ENCODE measurements at places on chromosomes 5 and 9.
A peak's percentile ranks its signal among the peaks of the same experiment; 100 is the strongest.

GRCh38 chr9:110121170-110121569 is 86.8 kb downstream of the C9orf152 start:
- no peak for DNase-seq

DNA sequence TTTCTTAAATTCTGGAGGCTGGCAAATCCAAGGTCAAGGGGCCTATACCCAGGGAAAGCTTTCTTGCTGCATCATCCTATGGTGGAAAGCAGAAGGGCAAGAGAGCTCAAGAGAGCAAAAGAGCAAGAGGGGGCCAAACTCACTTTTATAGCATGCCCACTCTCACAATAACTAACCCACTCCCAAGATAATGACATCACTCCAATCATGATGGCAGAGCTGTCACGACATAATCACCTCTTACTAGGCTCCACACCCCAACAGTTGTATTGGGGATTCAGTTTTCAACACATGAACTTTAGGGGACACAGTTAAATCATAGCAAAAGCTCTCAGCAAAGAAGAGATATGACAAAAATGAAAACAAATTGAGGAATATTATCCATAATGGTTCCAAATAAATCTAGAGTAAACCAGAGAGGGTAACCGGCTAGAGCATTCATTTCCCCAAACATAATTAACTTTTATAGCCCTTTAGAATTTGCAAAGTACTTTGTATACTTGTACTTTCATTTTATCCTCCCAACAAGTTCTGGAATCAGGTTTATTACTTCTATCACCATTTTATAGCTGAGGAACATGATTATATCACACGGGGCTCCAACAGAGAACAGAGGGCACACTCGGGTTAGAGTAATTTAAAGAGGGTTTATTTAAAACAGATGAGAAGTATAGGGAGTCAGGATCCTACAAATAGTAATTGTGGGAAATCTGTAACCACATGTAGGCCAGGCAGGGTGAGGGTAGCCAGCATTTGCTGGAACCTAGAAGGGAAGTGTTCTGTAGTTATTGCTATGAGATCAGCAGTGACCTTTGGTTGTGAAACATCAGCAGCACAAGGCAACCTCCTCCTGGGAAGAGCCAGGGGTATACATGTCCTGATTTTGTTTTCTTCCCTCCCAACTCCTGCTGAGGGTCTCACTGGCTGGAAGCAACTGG is 7.2 kb upstream of the TARS1 start:
- no peak for DNase-seq

DNA sequence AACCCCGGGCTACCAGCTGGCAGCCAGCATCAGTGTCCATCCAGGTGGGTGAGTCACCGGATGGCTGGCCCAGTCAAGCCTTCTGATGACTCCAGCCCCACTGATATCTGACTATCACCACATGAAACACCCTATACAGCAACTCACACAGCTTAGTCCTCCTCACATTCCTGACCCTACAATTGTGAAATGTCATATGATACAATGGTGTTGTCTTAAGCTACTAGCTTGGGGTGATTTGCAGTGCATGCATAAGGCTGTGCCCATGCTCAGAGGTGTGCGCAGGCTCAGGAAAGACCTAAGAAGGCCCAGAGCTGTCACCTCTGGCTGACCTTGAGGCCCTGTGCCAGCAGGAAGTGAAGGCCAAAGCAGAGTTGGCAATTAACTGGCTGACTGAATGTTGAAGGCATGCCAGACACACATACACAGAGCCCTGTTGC is 21.5 kb upstream of the SEMA4D start:
- no peak for DNase-seq

GRCh38 chr5:9838916-9839315 is 208.8 kb upstream of the TAS2R1 start:
- DNase-seq: no peak

DNA sequence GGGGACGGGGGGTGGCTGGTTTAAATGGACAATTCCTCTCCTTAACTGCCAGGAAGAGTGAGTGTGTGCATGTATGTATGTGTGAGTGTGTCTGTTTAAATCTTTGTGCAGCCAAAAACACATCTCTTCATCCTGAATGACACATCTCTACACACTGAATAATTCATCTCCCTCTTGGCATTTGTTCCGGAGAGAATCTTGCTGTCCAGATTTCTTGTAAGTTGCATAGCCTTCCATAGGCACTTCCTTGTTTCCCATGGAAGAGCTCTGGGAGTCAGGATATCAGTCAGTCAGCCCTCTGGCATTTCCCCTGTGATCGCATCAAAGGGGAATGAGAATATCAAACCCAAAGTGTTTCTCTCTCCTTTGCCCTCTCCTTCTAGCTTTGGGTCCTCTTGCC is 74.7 kb downstream of the WWC1 start:
- no peak for DNase-seq

DNA sequence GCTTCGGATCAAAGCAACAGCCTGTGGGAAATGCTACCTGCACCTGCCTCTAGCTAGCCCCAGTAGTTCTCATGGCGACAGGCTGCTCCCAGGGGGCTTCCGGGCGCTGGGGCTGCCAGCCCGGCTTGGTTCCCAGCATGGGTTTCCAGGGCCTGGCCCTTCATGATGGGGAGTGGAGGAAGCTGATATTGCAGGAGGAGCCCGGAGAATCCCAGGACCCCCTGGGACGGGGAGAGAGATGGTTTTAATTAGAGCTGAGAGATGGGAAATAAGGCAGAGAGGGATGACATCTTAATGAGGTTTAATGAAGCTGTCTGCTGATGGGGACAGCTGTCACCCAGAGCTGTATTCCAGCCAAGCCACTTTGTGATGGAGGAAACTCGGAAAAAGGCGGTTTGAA is 78.6 kb downstream of the CFAP77 start:
- DNase-seq: peak; percentile 19

DNA sequence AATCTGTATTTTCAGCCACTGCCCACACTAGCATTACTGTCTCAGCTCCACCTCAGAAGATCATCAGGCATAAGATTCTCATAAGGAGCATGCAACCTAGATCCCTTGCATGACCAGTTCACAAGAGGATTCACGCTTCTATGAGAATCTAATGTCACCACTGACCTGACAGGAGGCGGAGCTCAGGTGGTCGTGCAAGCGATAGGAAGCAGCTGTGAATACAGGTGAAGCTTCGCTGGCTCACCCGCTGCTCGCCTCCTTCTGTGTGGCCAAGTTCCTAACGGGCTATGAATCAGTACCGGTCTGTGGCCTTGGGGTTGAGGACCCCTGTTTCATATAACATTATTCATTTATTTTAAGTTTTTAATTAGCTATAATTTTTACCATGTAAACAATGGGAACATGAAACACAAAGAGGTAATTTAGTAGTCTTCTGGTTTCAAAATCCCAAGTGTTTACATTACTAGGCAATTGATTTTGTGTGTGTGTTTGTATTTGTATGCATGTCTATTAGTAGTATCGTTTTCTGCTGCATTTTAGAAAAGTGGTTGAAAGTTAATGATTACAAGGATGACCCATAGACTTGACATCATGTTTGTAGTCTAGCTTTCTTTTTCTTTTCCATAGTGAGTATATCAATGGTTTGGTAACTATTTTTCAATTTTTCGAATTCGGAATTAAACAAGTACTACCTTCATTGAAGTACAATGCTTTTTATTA is 159.4 kb downstream of the TENT4A start:
- DNase-seq: no peak

- DNase-seq: peak; percentile 89
Measured at GRCh38 chr5:149757197-149757947, 27.3 kb downstream of the PPARGC1B start.

- DNase-seq: no peak
Measured at GRCh38 chr9:22067196-22067595, 58.1 kb upstream of the CDKN2B start.

- no peak for DNase-seq
Measured at GRCh38 chr5:135850231-135850630, 15.8 kb downstream of the SLC25A48 start.

DNA sequence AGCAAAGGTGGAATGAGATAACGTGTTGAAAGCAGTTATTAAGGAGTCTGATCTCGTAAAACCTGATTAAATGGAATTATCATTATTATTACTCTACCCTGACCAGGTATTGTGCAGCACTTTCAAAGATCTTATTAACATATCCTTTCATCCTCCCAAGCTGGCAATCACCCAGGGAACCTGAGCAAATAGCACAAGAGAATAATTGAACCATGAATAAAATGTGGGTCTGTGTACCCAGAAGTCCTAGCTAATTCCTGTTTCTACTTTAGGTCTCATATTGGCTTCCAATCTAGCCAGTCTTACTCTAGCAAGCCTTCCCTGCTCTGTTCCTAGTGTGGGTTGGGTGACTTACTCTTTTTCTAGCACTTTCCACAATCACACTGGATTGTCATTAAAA is 162.2 kb upstream of the STK32A start:
- peak; percentile 92 for DNase-seq

GRCh38 chr9:88781628-88782391 is 209.5 kb upstream of the S1PR3 start:
- DNase-seq: no peak

DNA sequence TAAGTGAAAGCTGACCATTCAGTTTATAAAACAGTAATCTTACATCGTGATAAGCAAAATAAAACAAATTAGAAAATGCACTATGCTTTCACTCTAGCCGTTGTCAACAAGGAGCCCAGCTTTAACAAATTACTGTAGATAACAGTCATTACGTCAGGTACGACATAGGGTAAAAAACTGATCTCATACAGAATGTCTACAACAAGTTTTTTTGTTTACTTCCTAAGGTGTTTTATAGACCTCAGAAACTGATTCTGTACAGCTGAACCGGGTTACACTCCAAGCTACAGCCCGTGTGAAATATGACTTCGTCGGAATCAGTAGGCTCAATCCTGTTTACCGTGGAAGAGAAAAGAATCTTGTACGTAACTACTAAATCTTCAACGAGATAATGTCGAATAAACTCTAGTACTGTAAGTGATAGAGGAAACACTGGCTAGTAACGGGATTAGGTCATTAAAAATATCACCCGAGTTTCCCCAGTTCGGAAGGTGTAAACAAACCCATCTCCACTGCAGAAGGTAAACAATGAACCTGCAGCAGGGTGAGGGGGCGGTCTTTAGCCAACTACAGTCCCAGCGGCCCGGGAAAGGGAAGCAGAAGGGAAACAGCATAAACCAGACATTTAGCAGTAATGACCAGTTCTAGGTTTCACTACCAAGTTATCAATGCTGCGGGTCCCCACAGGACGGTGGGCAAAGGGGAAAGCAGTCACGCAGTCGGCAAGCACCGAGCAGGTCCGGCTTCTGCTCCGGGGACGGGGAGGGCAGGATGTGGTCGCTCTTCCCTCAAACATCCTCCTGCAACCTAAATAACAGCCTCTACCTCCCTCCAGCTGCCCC is 1.1 kb downstream of the RICTOR start:
- peak; percentile 55 for DNase-seq

DNA sequence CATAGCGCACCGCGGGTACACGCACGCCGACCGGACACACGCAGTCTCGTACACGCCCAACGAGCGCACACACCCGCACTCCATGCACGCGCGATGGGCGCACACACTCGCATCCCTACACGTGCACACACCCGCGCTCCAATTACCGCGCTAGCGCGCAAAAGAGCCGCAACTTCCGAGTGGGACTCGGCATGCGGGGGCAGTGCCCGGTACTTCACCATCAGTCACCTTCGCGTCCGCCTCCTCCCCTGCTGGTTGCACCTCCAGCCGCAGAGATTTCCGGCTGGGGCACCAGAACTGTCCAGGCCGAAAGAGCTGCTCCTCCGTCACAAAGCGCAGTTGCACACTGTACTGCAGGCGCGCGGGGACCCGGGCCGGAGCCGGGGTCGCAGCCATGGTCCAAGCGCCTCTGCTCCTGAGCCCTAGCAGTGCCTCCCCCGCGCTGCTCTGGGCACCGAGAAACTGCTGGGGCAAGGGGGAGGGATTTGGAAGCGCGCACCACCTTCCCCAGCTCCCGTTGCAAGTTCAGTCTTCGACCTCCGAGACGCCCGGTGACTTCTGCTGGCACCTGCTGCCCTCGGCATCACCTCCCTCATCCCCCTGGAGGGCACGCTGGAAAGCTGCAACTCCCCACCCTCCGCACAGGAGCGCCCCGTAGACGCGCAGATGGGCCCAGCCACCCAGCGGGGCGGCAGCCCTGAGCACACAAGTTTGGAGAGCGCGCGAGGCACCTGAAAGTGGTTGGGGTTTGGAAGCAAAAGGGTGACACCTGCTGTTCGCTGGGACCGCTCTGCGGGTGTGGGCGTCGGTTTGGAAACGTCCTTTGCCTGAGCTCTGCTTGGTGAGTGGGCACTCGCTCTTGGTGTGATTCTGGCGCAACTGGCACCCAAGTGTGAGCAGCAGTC is 337.4 kb upstream of the PUM3 start:
- DNase-seq: peak; percentile 73

- DNase-seq: peak; percentile 2
Measured at GRCh38 chr5:168747987-168748777, 169.0 kb upstream of the PANK3 start.

GRCh38 chr5:6768590-6769230 is 55.5 kb downstream of the TENT4A start:
- no peak for DNase-seq

- no peak for DNase-seq
Measured at GRCh38 chr9:134035041-134036039, 10.1 kb downstream of the BRD3OS start.

DNA sequence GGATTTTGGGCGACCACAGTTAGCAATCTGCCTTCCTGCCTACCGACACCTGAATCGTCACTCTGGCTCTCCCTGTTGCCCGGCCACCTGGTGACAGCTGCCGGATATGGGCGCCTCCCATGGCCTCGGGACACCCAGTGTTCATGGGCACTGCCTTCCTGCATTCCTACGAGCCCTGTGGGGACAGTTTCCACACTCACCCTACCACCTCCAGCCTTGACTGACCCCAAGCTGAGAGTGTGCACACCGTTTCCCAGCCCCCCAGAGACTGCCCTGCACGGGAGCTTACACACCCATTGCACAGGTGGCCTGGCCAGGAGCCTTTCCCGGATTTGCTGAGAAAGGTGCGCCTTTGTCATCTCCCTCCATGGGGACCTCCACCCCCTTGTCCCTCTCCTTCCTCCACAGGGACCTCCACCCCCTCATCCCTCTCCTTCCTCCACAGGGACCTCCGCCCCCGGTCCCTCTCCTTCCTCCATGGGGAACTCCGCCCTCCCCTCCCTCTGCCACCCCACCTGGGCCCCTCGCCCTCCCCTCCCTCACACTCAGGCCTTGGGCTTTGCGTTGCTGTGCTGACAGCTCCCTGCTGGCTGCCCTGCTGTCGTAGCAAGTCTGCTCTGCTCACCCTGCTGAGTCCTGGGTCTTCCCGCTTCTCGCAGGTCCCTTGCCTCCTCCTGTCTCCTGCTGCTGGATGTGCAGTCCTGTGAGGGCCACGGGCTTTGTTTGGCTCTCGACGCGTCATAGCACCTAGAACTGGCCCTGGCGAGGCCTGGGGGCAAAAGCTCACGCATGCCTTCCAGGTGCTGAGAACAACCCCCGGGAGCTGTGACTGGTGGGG is 48.4 kb downstream of the MRPL36 start:
- no peak for DNase-seq

DNA sequence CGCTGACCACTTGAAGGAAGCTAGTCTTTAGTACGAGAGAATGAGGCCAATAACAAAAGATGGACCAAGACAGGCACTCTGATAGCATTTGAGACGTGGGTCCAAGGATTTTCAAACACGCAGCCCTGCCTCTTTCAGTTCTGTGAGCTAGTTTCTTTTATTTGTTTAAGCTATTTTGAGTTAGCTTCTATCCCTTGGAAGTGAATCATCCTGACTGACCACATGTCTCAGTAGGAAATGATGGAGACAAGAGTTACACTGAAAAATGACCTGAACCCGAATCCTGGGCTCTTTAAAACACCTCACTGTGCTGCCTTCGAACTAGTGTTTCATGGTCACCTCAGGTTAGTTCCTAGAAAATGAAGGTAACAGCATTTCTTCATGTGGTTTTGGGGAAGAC is 9.9 kb downstream of the TEK start:
- no peak for DNase-seq

All from NCI-H146 (cell line).